Anterior cingulate cortex (tissue), 58 donors: ENCODE measurements at places on chromosomes 2 and 18.

- DNase-seq = no peak
Measured at GRCh38 chr18:13026583-13027270, 35.6 kb downstream of the CEP192 start.

DNA sequence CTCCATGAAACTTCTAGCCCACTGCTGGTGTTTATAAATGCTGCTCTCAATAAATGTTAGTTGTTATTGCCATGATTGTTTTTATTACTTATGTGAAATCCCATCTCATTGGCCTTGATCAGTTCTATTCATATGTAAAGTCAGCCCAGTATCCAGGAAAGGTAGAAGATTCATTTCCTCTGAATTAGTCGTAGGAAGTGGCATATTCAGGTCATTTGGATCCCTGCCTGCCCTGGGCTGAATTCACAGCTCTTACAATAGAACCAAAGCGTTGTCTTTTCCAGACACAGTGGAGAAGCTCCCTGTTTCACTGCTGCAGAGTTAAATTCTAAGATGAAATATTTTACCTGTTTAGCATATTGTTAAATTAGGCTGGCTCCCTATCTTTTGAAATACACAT is 70.3 kb downstream of the MAIP1 start:
- no peak for DNase-seq

GRCh38 chr2:37527361-37527760 is 144.1 kb downstream of the CDC42EP3 start:
- DNase-seq = no peak

DNA sequence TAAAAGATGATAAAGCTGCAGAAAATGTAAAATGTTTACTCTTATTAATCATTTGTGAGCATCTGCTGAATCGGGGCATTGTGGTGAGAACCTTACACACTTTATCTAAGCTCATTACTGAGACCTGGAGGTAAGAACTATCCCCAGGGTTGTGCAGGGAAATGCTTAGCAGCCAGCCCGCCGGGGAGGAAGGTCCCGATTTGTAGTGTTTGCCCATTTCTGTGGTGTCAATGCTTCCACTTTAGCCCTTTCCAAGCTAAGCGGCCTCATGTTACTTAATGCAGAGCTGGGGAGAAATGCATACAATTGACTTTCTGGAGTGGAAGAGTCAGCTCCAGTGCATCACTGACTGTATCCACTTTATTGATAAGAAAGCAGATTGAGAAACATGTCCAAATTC is 20.8 kb upstream of the KCNK3 start:
- no peak for DNase-seq

DNA sequence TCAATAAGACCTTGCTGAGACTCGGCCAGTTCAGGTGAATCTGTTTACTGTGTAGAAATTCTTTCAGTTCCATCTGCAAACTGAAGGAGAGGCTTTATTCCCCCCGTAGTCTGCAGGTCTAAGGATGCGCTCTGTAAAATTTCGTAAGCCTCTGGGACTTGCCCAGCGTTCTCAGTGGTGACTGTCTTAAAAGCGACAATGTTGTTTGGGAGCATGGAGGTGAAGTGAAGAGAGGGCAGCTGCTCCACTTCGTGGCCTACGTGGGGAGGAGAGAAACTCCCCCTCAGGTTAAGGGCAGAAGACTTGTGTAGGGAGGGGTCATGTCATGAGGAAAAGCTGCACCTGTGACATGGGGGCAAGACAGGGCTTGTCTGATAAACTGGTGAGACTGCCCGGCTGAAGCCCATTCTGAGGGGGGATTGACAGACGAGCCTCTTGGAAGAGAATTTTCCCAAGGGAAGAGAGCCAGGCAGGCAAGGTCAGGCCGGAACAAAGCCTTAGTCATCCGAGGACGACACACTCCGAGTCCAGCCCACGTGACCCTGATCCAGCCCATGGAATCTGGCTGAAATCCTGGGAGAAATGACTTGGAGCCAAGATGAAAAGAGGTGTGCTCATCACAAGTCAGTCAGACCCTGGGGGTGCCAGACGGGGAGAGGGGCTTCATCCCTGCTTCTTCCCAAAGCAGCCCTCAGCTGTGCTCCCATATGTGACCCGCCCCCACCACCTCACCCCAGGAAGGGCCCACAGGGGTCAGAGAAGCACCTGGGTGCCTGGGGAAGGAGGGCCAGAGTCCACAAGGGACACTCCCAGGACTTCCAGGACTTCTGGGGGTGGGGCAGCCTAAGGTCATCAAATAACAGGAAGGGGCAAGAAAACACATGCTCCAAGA is 88.5 kb upstream of the SH3BP4 start:
- DNase-seq = peak; percentile 6

DNA sequence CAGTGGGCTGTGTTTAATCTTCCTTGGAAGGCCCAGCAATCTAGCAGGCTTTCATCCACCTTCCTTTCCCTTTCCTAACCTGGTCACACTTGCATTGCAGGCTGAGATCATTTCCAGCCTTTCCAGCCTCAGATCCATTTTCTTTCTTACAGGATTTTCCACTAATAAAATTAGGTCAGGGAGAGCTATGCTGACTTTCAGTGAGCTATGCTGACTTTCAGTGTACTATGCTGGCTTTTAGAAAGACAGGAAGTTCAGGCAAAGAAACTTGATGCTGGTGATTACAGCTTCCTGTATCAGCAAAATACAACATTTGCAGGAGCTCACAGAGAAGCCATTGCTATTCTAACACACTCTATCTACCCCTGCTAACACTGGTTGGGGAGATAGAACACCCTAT is 735.0 kb downstream of the CCDC85A start:
- no peak for DNase-seq

DNA sequence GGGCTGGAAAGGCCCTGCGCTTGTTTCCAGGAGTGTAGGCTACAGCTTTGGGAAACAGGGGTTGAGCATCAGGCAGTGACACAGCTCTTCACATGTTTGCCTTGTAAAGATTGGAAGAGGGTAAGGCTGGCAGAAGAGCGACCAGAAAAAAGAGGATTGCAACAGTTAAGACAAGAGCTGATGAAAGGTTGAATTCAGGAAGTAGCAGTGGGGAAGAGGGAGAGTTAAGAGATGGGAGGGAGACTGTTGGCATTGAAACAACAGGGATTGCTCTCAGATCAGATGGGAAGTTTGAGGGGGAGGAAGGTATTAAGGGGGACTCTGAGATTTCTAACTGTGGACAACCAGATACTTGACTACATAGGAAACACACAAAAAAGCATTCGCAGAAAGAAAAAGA is 96.9 kb downstream of the CTAGE1 start:
- DNase-seq = no peak

DNA sequence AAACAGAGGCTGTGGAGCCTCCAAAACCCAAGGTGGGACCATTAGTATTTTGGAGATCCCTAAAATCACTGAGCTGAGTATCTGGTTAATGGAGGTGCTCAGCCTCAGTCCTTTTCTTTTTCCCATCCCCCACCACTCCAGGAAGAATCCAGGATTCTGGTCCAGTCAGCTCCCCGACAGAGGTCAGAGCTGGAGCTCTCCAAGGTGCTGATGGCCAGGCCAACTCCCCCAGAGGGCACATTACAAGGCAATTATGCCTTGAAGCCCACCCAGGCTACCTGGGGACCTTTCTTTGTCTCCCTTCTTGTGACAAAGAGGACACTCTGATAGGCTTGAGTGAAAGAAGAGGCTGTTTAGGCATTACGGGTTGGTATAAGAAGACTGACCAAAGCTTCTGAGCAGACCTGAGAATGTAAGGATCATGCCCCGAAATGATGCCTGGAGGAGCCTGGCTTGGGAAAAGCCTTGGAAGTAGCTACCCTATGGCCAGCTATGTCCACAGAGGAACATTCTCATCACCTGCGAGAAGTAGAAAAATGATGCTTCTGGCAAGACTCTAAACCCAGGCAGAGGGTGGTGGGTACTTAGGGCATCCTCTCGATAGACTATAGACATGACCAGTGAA is 102.5 kb upstream of the LDAH start:
- no peak for DNase-seq

- no peak for DNase-seq
Measured at GRCh38 chr2:72271766-72272641, 124.3 kb upstream of the CYP26B1 start.

GRCh38 chr18:22739789-22740188 is 193.3 kb upstream of the RBBP8 start:
- DNase-seq = no peak

- DNase-seq = no peak
Measured at GRCh38 chr2:161992531-161992930, 81.5 kb downstream of the DPP4 start.

- no peak for DNase-seq
Measured at GRCh38 chr2:110874453-110875383, 142.3 kb downstream of the ACOXL start.

DNA sequence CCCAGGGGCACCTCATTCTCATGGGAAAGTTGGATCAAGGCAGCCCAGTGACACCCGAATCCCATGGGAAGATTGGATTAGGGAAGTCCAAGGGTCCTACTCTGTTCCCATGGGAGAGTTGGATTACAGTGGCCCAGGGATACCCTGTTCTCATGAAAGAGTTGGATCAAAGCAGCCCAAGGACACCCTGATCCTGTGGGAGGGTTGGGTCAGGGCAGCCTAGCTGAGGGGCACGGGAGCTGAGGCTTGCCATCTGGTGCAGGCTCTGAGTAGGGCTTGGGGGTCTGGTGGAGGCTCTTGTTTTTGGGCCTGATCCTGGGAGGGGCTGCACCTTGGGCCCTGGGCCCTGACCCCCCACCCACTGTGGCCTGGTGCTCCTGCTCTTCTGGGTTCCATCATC is 87.1 kb downstream of the ACKR3 start:
- DNase-seq = no peak

GRCh38 chr2:177282787-177283572 is 18.5 kb upstream of the NFE2L2 start:
- no peak for DNase-seq

GRCh38 chr2:118670276-118670675 is 177.2 kb downstream of the EN1 start:
- no peak for DNase-seq

DNA sequence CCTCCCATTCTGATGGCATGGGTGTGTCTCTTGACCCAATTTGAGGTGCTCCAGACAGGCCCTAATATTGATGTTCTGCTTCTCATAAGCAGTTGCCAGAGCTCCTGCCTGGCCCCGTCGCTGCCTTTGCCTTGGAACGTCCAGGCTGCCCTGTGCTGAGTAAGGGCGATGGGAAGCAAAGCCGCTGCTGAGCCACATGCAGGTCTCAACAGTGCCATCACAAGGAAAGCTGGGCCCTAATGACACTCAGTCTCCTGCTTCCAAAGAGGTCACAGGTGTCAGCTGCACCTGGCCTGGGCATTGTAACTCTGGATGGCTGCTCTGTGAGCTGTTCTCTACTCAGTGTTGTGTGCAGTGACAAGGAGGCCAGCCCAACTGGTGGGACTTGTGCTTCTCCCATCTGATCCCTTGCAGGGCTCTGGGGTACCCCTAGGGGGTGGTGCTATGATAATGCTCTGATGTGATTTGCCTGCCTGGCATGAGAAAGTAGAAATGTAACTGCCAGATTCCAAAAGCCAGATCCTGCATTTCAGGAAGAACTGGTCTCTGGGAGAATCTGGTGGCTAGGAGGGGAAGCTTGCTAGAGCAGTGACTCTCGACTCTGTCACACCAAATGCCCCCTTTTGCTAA is 8.7 kb downstream of the TTC39C start:
- no peak for DNase-seq

DNA sequence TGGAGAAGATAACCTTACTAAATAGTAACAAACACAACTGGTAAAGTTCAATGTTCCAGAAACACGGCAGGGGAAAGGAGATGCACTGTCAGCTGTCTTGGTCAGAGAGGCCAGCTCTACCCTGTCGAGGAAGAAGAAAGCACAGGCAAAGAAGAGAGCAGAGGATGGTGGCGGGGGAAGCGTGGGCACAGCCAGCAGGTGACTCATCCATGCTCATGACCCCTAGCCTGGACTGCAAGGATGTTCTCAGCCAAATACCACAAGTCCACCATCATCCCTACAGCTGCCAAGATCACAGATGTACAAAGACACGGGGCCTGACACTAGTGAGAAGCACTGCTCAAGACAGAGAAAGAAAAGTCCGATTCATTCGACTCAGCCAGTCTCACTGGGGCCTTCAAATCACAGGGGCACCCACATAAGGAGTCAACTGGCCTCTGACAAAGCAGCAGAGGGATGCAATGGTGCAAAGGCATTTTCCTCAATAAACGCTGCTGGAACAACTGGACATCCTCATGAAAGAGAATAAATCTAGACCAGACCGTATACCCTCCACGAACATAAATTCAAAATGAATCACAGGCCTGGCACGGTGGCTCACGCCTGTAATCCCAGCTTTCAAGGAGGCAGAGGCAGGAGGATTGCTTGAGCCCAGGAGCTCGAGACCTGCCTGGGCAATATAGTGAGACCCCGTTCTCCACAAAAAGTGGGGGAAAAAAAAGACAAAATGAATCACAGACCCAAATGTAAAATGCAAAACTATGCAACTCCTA is 5.6 kb downstream of the DTYMK start:
- no peak for DNase-seq

DNA sequence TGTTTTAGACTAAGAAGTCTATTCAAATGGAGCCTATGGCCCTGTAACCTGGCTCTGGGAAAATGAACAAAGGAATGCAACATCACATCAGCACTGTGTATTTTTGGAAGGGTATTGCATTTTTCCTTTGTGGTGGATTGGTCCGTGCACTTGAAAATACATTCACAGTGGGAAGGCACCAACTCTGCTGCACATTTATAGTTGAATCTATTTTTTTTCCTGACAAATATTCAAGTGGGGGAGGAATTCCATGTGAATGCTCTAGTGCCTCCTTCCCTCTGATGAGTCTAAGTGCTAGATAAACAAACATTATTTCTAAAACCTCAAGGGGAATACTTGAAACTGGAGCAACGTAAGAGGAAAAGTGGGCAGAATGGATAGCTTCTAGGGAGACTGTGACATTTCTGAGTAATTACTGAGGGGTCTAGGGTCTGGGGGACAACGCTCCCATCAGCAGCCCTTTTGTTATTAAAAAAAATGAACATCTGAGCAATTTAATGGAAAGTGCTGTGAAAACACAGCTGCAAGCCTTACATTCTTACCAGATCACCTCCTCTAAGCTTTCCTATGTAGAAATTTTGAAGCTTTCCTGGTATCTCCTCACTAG is 208.2 kb downstream of the SLC8A1 start:
- no peak for DNase-seq

- no peak for DNase-seq
Measured at GRCh38 chr2:238513346-238513745, 86.6 kb downstream of the ASB1 start.

GRCh38 chr18:21682371-21683051 is 22.1 kb downstream of the ABHD3 start:
- DNase-seq = no peak

DNA sequence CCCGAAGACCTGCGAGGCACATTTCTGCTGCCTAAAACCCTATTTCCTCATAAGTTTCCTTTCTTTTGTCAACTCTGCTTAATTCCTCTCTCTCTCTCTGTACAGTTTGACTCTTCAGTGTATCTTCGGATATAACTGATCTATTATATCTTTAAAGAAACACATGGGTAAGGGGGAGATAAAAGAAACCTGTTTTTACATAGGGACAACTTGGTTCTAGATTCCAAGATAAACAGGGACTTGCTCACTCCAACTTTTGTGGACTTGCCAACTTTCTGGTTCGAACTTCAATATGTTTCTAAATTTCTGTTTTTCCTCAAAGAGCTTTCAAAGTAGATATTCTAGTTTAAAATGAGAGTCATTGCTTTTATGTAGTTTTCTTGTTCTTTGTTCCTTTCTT is 182.7 kb upstream of the EPC2 start:
- no peak for DNase-seq
